ENCODE measurements at places on chromosomes 11 and 22. TPM values are rescaled to one million over a fixed set of nuclear protein-coding genes. Genes with fewer than 3 reads are reported as not detected.

The APLNR gene
- total RNA-seq = 8.5 TPM

GRCh38 chr22:48171271-48171691, 1408.8 kb downstream of the TBC1D22A start:
- no peak for DNase-seq

The GALNT18 gene
- 24.4 TPM for total RNA-seq

The CECR2 gene
- 3.1 TPM for total RNA-seq

DNA sequence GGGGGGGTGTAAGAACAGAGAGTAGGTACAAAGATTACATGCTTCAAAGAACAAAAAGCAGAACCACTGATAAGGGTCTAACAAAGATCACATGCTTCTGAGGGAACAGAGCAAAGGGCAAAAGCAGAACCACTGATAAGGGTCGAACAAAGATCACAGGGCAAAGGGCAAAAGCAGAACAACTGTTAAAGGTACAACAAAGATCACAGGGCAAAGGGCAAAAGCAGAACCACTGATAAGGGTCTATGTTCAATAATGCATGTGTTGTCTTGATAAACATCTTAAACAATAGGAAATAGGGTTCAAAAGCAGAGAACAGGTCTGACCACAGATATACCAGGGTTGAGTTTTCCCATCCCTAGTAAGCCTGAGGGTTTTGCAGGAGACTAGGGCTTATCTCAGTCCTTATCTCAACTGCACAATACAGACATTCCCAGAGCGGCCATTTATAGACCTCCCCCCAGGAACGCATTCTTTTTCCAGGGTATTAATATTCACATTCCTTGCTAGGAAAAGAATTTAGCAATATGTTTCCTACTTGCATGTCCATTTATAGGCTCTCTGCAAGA, 81.9 kb upstream of the PGR start:
- no peak for DNase-seq

The CLCF1 gene
- 0.82 TPM for total RNA-seq

The FXYD2 gene
- total RNA-seq = 1.3 TPM

GRCh38 chr11:19980388-19980787, 179.9 kb downstream of the DBX1 start:
- DNase-seq = no peak

The HORMAD2 gene
- not detected for total RNA-seq

- no peak for DNase-seq
Measured at GRCh38 chr11:95762534-95762933, 27.0 kb downstream of the FAM76B start.
